ENCODE measurements at places on chromosomes 16 and 17.

DNA sequence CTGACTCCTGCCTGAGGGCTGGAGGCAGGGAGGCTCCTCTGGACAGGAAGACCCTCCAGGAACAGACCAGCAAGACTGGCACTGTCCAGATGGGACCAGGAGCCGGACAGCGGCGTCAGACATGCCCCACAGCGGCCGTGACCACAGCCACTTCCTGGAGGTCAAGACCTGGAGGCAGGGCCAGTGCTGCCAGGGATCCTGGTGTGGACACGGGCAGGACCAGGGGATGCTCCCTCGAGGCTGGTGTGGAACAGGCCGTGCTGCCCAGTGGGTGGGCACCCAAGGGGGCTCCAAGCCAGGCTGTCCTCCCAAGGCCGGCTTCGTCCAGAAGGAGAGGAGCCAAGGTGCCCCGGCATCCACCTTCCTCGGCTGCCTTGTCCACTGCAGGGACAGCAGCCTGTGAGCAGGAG, 4.5 kb upstream of the CCDC57 start:
- peak; percentile 54 for DNase-seq

- no peak for DNase-seq
Observed at GRCh38 chr17:1931844-1932579, 93.1 kb downstream of the RTN4RL1 start.

DNA sequence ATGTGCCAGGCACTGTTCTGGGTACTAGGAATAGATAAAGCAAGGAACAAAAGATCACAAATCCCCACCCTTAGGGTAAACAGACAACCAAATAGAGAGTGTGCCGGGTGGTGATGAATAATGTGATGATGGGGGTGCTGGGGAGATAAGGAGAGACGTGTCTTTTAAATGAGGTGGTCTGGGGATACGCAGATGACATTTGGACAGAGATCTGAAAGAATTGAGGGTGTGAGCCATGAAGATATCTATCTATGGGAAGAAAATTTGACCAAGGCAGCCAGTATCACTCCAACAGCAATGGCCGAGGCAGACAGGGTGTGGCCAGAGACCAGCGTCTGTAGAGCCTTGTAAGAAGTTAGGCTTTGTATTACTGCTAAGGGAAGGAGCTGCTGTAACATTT, 165.3 kb downstream of the MRTFB start:
- no peak for DNase-seq

DNA sequence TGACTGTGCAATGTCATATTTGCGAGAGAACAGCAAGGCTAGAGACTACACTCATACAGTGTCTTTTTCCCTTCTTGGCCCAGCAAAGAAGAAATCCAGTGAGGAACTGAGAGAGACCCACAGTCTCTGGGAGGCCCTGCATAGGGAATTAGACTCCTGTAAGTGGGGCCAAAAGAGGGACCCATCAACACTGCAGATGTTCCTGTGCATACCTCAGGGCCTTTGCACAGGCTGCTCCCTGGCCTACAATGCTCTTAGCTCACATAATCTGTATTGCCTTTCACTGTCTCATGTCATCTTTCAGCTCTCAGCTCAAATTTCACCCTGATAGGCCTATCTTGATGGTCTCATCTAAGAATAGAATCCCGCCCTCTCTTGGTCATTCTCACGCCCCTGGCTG, 9.2 kb downstream of the SYCE1L start:
- DNase-seq: no peak

DNA sequence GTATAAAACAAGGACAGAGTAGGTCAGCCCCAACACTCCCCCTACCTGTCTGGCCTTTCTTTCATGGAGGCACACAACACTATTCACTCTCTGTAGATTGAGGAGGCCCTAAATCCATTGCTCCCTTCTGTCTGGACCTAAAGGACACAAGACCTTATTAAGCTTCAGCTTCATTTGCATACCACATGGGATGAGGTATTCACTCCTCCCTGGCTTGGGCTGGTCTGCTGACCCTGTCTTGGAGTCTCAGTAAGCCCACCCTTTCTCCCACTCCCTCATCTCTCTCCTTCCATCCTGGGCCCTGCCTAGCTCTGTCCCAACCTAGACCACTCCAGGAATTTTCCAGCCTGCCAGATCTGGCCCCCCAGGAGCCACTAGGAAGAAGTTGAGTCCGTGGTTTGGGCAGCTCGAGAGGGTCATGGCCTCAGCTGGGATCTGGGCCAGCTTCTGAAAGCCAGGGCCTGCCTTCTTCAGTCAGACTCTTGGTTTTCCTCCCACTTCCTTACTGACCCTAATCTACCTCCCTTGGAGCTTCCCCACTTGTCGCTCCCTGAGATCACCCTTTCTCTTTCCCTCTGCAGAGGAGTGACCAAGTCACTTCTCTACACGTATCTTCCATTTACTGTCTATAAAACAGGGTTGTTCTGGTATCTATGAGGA, 6.5 kb upstream of the LLGL1 start:
- DNase-seq: peak; percentile 36

DNA sequence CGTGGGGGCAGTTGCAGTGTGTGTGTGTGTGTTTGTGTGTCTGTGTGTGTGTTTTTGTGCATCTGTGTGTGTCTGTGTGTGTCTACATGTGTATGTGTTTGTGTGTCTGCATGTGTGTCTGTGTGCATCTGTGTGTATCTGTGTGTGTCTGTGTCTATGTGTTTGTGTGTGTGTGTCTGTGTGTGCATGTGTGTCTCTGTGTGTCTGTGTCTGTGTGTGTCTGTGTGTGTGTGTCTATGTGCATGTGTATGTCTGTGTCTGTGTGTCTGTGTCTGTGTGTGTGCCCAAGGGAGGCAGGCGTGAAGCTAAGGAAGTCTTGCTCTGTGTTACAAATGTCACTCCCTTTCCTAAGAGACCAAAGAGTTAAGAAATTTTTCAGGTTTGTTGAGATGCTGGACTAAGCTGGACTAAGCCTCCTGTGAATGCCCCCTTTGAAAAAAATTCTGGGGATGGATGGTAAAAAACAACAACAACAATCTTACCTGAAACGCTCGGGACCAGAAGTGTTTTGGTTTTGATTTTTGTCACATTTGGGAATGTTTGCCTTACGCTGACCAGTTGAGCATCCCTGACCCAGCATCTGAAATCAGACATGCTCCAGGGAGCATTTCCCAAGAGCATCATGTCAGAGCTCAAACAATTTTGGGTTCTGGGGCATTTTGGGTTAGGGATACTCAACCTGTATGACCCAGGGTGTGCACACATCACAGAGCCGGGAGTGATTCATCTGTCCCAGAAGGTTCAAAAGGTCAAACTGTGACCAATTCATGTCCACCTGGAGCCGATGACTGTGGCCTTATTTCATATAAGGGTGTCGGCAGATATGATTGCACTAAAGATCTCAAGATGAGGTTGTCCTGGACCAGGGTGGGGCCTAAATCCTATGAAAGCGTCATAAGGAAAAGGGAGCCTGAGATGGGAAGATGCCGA, 48.6 kb upstream of the ZNF469 start:
- DNase-seq: no peak

DNA sequence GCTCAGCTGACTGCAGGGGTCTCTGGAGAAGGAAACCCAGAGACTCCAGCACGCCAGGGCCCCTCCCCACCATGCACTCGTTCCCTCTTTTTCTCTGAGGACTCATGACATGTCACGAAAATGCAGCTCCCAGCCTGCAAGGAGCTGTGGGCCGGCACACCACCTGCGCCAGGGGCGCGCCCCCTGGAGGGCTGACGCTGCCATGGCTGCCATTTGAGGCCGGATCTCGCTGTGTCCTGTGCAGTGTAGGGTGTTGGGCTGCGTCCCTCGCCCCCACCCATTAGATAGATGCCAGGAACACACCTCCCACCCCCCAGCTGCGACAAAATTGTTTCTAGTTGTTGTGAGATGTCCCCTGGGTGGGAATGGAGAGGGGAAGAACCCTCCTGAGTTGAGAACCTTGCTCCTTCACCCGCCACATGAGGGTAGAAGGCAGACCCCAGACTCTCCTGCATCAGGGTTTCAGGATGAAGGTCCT, 8.2 kb downstream of the SYNGR2 start:
- DNase-seq: peak; percentile 80
